ENCODE measurements at places on chromosomes 2 and 18.
A peak's percentile ranks its signal among the peaks of the same experiment; 100 is the strongest.

DNA sequence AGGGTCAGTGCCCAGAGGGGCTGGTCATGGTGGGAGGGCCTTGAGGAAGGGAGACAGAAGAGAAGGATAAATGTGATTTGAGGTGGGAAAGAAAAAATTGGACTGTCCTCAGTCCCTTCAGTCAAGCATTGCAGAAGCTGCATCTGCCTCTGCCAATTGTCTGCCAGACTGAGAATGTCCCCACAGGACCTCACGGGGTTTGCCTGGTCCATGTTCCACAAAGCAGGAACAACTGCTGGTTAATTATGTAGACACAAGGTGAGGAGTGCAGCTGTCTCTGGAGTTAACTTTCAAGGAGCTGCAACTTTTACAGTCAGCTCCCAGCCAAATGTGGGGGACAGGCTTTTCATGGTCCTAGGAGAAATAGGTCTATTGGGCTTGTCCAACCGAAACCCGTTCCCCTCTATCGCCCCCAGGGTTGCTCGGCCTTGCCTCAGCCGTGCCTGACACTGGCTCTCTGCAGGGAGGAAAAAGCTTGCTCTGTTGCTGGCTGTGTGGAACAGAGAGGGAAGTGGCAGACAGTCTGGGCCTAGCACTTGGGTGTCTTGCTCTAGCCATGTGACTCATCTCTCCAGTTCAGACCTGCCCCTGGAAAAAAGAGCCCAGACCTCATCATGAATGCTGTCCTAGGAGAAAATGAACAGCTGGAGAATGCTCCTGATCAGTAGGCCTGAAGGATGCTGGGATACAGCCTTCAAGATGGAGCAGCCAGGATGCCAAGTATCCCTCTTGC, 31.1 kb upstream of the PAX8 start:
- DNase-seq, result peak; percentile 8

- peak; percentile 91 for DNase-seq
These were observed 22.2 kb upstream of the TMEM87B start for GRCh38 chr2:112032689-112033465.

- peak; percentile 25 for DNase-seq
These were observed 132.1 kb upstream of the DNMT3A start for GRCh38 chr2:25473758-25474340.

DNA sequence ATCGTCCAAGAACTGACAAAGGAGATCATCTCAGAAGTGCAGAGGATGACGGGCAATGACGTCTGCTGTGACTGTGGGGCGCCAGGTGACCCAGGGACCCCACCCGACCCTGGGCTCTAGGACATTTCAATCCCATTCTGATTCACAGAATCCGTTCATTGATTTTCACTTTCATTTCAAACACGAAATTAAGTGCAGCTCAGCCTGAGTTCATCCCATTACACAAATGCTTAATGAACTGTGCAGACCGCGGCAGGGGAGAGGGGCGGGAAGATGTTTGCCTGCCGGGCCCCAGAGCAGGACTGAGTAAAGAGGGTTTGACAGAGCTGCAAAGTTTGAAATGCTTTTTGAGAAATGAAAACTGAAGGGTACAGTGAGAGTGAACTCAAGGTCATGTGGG, 67.1 kb downstream of the ITGB1BP1 start:
- no peak for DNase-seq

- DNase-seq, result no peak
These were observed 124.8 kb upstream of the BCL2L11 start for GRCh38 chr2:110995911-110996310.

GRCh38 chr2:148781544-148781943, 93.5 kb upstream of the KIF5C start:
- peak; percentile 8 for DNase-seq

DNA sequence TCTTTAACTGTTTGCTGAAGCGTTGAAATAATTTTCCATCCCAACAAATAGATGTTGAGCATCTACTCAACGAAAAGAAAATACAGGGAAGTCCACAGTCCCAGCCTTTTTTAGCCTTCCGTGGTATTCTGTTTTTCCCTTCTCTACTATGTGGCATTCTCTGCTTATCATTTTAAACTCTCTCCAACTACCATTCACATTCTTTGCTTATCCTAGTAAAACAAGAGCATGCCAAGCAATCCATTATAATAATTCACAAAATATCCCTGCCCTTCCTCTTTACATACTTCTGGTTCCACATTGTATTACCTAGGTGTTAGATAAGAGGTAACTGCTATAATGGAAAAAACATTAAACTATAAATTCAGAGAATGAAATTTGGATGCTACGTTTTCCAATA, 1.6 kb upstream of the SESTD1 start:
- DNase-seq, result no peak

- peak; percentile 71 for DNase-seq
These were observed 76.3 kb downstream of the ANTXR1 start for GRCh38 chr2:69089266-69089665.

- DNase-seq, result no peak
These were observed 1329.5 kb upstream of the ZEB2 start for GRCh38 chr2:145849466-145849865.

- no peak for DNase-seq
These were observed 301.1 kb downstream of the MYCN start for GRCh38 chr2:16241166-16242160.

GRCh38 chr2:189076120-189076519, 101.9 kb downstream of the COL3A1 start:
- DNase-seq, result no peak

- DNase-seq, result peak; percentile 31
These were observed 53.8 kb downstream of the CTAGE1 start for GRCh38 chr18:22363867-22364463.

DNA sequence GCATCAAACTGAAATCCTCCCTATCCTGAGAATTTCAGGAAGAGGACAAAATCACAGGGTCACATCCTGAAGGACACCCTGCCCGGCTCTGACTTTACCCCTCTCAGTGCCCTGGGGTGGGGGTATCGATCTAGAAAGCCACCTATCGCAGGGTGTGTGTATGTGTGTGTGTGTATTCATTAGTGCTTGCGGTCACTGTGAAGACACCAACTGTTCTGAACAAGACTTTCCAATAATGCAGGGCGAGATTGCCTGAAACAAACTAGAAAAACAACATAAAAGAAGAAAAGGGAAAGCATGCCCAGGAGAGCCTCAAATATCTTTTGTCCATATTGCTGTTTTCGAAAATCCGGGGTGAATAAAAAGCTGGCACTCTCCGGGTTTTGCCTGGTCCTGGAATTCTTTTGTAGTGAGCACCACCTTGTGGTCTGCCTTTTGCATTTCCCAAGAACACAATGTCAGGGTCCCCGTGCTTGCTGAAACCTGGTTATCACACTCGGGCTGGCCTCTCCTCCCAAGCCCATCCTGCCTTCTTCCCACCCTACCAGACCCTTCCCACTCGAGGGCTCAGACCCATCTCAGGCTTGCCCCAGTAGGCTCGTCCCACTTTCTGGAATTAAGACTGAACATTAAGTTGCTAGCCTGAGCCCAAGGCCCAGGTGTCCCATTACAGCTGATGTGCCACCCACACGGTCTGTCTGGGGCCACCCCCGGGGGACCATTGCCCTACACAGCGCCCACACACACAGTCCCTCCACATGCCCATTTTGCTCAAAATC, 25.0 kb upstream of the COPS8 start:
- DNase-seq, result peak; percentile 66

DNA sequence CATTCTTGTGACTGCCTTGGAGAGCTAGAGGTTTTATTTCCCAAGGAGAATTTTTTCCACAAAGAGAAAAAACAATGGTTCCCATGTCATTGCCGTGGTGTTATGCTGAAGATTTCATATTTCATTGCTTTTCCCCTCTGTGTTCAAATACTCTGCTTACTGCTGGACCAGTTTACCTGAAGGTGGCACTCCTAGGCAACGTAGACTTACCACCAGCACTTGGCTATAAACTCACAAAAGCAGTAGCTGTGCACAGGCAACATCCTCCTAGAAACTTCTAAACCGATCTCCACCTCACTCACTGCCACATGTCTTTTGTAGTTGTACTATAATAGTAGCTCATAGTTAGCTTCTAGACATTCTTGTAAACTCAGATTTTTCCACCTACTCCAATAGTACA, 1319.7 kb upstream of the CRIM1 start:
- DNase-seq, result no peak

DNA sequence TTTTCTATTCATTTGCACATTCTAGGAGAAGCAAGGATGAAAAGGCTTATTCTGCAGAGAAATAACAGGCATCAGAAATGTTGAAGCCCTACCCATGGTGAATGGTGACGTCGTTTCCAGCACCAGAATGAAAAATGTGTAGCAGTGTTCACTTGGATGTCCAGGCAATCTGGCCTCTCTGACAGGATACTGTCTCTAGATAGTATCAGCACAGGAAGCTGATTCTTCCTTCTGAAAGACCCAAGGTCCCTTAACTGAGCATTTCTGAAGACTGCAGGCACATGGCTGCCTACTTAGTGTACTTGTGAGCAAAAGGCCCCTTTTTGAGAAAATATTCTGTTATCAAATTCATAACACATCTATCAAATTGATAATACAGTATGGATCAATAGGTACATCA, 234.1 kb downstream of the XIRP2 start:
- DNase-seq, result no peak

DNA sequence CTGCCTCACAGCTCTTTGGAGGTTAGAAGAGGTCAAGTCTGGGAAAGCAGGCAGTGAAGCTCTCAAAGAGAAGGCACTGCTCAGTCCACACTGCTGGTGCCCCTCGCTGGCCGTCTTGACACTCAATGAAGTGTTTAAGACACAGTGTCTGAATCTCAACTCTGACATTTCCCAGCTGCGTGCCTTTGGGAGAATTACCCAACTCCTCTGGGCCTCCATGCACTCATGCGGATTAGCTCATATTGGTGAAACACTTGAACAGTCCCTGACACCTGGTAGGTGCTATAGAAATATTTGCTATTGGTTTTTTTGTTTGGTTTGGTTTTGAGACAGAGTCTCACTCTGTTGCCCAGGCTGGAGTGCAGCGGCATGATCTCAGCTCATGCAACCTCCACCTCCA, 281.0 kb downstream of the SRBD1 start:
- no peak for DNase-seq

- no peak for DNase-seq
These were observed 26.6 kb downstream of the ZSWIM2 start for GRCh38 chr2:186822323-186822722.

- peak; percentile 31 for DNase-seq
These were observed 945.8 kb downstream of the CBLN2 start for GRCh38 chr18:71598374-71598773.

GRCh38 chr2:192194265-192194865, 368 bp downstream of the TMEFF2 start:
- peak; percentile 26 for DNase-seq

- peak; percentile 19 for DNase-seq
These were observed 69.6 kb downstream of the PID1 start for GRCh38 chr2:229201521-229201920.

- no peak for DNase-seq
These were observed 51.5 kb downstream of the NCK2 start for GRCh38 chr2:105796131-105796638.

- peak; percentile 51 for DNase-seq
These were observed 61.6 kb upstream of the SLC38A11 start for GRCh38 chr2:165016772-165017411.

GRCh38 chr2:11920993-11921583, 174.7 kb downstream of the LPIN1 start:
- DNase-seq, result no peak

DNA sequence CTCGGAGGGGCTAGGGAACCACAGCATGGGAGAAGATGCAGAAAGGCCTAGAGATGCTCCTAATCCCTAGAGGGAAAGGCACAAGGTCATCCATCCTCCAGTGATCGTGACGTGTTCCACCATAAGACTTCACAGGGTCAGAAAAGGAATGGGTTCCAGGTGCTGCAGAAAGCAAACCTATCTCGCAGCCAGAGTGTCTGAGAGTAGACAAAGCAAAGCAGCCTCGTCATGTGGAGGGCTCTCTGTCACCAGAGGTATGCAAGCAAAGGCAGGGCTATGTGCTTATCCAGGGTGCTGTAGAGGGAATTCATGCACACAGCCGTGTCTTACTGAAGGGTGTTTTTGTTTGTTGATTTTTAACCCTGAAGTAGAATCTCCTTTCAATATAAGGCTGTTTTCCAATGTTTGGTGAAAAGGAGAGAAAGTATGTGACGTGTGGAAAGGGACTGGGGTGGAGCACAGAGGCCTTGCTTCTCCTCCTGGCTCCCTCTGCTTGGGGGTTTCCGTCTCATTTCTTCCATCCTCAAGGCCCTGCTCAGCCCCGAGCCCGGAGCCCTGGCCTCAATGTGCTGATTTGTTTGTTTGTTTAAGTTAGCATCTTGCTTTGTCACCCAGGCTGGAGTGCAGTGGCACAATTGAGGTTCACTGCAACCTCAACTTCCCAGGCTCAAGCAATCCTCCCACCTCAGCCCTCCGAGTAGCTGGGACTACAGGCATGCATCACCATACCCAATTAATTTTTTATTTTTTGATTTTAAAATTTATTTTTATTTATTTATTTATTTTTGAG, 3.0 kb downstream of the GPR55 start:
- DNase-seq, result no peak

GRCh38 chr18:40930211-40930882, 1024.7 kb upstream of the PIK3C3 start:
- DNase-seq, result no peak

GRCh38 chr18:10552226-10552625, 26.4 kb downstream of the NAPG start:
- DNase-seq, result no peak

- peak; percentile 98 for DNase-seq
These were observed 72.2 kb downstream of the MAP2 start for GRCh38 chr2:209495855-209496585.

- DNase-seq, result no peak
These were observed 186.4 kb downstream of the PRKCE start for GRCh38 chr2:45837812-45838341.

GRCh38 chr2:141940709-141941108, 190.1 kb downstream of the LRP1B start:
- no peak for DNase-seq

DNA sequence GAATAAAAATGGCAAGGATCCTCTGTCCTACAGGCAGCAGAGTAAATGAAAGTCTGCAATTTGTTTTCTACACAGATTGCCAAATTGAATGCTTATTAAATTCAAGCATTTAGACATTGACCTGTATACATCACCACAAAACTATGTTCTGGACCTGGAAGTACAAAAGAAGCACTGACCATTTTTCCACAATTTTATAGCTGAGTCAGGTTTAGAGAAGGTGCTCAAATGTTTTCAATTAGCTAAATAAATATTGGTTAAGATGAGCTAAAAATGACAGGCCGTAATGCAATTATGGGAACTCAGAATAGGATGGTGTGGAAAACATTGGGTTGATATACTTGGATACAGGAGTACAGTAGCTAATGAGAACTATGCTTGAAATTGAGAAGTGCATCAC, 490.7 kb upstream of the MEIS1 start:
- DNase-seq, result no peak

DNA sequence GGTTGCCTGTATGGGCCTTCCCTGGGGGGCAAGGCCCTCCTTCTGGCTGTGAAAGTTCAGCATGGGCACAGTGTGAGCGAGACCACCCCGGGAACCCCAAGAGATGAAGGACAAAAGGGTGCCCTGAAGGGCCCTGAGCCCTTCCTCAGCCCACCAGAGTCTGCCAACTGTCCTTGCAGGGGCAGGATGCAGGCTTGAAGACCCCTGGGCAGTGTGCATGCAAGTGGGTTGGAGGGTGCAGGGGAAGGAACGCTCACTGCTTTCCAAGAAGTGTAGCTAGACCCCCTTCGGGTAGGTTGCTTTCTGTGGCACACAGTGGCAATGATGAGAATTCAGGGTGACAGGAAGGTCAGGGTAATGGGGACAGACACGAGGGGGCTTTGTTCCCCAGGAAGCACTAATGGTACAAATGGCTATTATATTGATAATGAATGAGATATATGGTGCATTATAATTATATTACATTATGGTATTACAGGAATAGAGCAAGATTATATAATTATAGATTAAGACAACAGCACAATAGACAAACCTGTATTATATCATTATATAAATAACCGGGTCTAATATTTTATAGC, 228.7 kb downstream of the ATAD2B start:
- DNase-seq, result no peak

Measured in iris pigment epithelial cell (primary cell).